Tibial artery (tissue), 4 donors: ENCODE measurements at places on chromosomes 12 and 14.
A peak's percentile ranks its signal among the peaks of the same experiment; 100 is the strongest.

- H3K27me3 ChIP-seq, result no peaks in the 10 kb centered on the region
- no peaks in the 10 kb centered on the region for H3K4me1 ChIP-seq
- H3K27ac ChIP-seq, result peak overlapping the region; percentile 57
- peak overlapping the region; percentile 29 for H3K4me3 ChIP-seq
- peaks cover 8% of the 10 kb centered on the region for H3K36me3 ChIP-seq
- DNase-seq, result no peak
Observed at GRCh38 chr12:53618275-53618674, 7.9 kb downstream of the ATF7 start.

DNA sequence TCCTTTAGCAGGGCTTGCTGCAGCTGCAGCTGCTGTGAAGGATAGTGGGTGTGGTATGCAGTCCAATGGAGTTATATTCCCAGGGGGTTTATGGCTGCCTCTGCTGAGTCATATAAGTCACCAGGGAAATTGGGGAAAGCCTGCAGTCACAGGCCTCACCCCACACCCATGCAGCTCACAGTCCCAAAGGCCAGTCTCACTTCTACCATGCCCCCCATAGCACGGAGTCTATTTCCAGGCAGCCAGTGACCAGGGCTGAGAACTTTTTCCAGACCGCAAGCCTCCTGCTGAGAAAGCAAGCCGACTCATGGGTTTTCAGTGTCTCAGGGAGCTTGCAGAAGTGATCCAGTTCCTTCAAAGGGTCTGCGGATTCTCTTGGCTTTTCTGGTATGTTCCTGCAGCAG, 322.4 kb upstream of the CLEC14A start:
- no peak for DNase-seq
- no peak overlapping the region for H3K4me3 ChIP-seq
- H3K27me3 ChIP-seq, result no peaks in the 10 kb centered on the region
- H3K27ac ChIP-seq, result no peak overlapping the region

DNA sequence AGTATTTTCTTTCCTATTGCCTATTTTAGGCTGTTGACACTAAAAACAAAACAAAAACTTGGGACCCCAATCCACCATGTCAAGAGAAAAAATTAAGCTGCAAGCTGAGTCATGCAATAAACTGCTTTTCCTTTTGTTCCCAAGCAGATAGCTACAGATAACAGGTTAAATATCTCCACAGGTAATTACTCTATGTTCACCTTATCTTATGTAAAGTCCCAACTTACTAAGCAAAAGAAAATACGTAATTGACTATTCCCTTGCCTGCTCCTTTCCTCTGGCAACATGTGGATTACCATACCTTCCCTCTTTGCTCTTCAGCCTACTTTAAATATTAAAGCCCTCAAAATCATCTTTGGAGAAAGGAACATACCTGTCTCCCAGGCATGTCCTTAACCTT, 19.2 kb upstream of the COX16 start:
- DNase-seq, result no peak
- peaks cover 43% of the 10 kb centered on the region for H3K36me3 ChIP-seq
- no peaks in the 10 kb centered on the region for H3K4me1 ChIP-seq

DNA sequence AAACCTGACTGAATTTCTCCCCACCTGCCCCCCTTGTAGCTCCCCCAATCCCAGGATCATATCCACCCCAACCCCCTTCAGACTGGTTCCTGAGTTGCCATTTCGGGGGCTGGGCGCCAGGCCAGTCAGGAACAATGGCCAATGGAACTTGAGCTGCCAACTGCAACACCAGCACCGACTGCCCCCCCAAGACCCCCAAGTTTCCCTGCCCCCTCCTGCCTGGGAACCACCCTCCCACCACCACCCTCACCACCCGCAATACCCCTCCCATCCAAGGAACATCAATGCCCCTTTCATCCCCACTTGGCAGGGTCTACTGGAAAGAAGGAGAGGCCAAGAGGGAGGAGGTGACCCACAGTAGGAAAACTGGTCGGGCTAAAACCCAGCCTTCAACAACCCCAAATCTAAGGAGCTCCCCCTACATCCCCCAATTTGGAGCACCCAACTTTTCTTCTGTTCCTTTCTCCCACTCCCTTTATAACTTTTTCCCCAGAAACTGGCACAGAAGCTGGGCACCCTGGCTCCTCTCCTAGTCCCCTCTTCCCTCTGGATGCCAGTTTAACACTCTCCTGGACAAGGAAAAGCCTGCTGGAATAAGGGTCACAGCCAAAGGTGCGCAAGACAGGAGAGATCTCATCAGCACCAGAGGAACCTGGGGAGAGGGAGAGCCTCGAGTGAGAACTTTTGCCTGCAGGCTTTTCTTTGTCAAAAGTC, 1.6 kb upstream of the NDRG2 start:
- peak overlapping the region; percentile 96 for H3K27ac ChIP-seq
- no peak for DNase-seq
- no peaks in the 10 kb centered on the region for H3K27me3 ChIP-seq
- peak overlapping the region; percentile 96 for H3K4me3 ChIP-seq

- no peak overlapping the region for H3K27ac ChIP-seq
- H3K27me3 ChIP-seq, result no peaks in the 10 kb centered on the region
- H3K4me1 ChIP-seq, result peaks cover 23% of the 10 kb centered on the region
- H3K36me3 ChIP-seq, result no peaks in the 10 kb centered on the region
Observed at GRCh38 chr12:1046727-1047126, 55.7 kb downstream of the ERC1 start.

DNA sequence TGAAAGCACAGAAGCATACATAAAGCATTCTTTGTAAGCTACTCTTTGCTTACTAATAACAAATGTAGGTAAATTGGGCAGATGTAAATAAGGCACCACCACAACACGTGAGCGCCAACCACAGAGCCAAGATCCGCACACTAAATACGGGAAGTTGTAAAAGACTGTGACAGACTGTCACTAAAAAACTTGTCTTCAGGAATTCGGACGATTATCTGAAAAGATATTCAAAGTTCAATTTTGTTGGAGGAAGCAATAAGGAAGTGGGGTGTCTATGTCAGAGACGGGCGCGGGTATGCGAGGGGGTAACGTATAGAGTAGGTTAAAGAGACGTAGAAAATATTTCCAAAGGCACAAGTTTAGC, 1.5 kb upstream of the HSP90B1 start:
- no peaks in the 10 kb centered on the region for H3K27me3 ChIP-seq
- H3K4me1 ChIP-seq, result peaks cover 43% of the 10 kb centered on the region
- H3K36me3 ChIP-seq, result peaks cover 9% of the 10 kb centered on the region

- H3K4me3 ChIP-seq, result peak overlapping the region; percentile 85
- peaks cover 35% of the 10 kb centered on the region for H3K4me1 ChIP-seq
- H3K36me3 ChIP-seq, result peaks cover 20% of the 10 kb centered on the region
- no peak for DNase-seq
- H3K27ac ChIP-seq, result peak overlapping the region; percentile 91
Observed at GRCh38 chr14:58428118-58428683, 682 bp downstream of the KIAA0586 start.

GRCh38 chr14:76937181-76938091, 91.1 kb downstream of the IRF2BPL start:
- H3K36me3 ChIP-seq, result no peaks in the 10 kb centered on the region
- peak overlapping the region; percentile 50 for H3K27ac ChIP-seq
- no peak overlapping the region for H3K4me3 ChIP-seq
- DNase-seq, result peak; percentile 50
